SIG-M5 (cell line): ENCODE measurements at places on chromosomes 2 and 18.

GRCh38 chr2:61753512-61753911 lies 100.3 kb downstream of the FAM161A start:
- DNase-seq: no peak

DNA sequence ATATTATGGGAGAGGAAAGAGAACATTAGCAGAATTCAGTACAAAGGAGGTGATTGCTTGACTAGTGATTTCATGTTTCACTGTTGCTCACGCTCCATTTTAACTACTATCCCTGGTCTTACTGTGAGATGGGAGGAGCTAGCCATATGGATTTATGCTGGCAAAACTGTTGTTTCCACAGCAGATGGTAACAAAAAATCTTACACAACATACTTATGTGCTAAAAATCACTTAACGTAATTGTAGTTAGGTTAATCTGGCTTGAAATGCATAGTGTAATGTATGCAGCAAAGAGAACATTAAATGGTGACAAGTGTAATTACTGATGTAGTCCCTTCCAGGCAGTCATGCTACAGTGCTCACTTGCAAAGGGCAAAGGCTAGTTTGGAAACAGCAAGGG lies 155.6 kb upstream of the LYPD1 start:
- DNase-seq: no peak

DNA sequence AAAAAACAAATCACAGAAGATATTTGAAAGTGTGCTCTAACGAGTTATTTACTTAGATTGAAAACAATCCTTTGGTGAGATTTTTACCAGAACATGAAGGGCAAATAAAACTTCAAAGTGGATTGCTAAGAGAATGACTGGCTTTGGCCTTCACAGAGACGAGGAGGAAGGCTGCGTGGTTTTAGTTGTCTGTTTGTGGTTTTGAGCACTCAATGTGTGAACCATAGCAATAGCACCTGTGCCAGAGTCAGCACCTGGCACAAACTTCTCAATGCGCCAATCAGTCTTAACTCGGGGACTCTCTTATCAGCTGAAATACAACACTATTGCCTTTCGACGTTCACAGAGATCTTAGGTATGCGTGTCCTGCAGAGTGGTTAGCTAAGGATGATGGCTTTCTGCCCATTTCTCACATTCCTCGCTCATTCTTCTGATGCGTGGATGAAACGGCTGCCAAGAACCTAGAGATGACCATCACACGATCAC lies 70.0 kb downstream of the MBP start:
- no peak for DNase-seq

GRCh38 chr2:153509133-153509532 lies 30.6 kb upstream of the RPRM start:
- DNase-seq: no peak

- no peak for DNase-seq
Observed at GRCh38 chr18:75418293-75419005, 9.1 kb downstream of the SMIM21 start.

- DNase-seq: no peak
Observed at GRCh38 chr2:27162151-27163121, 13.6 kb downstream of the TCF23 start.

DNA sequence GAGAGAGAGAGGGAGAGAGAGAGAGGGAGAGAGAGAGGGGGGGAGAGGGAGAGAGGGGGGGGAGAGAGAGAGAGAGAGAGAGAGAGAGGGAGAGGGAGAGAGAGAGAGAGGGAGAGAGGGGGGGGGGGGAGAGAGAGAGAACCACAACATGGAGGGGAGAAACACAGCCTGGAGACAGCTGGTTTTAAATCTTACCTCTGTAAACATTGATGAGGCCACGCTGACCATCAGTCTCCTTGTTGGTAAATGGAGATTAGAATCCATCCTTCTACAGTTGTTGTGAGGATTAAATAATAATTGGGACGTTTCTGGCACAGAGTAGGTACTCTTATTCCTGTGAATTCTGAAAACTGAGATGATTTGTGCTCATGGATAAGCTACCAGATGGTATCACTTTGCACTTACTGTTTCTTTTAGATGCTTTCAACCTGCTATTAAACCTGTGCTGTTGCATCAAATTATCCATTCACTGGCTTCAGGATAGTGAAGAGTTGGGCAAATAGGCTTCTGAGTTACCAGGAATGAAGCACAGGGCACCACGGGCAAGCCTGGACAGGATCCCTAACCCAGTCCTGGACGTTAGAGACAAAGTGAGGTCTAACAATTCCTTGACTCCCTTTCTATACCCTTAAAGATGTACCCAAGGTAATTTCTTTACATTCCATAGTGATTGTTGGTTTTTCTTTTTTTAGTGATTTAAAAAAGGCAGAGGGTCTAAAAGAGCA lies 318.1 kb downstream of the ZNF521 start:
- DNase-seq: no peak

GRCh38 chr18:49075681-49076080 lies 124.9 kb upstream of the SMAD7 start:
- no peak for DNase-seq

- DNase-seq: no peak
Observed at GRCh38 chr2:86510436-86510933, 52.8 kb downstream of the CHMP3 start.

- peak; percentile 95 for DNase-seq
Observed at GRCh38 chr2:134917888-134918525, 615 bp upstream of the CCNT2 start.

GRCh38 chr18:72181241-72181764 lies 362.8 kb downstream of the CBLN2 start:
- no peak for DNase-seq

DNA sequence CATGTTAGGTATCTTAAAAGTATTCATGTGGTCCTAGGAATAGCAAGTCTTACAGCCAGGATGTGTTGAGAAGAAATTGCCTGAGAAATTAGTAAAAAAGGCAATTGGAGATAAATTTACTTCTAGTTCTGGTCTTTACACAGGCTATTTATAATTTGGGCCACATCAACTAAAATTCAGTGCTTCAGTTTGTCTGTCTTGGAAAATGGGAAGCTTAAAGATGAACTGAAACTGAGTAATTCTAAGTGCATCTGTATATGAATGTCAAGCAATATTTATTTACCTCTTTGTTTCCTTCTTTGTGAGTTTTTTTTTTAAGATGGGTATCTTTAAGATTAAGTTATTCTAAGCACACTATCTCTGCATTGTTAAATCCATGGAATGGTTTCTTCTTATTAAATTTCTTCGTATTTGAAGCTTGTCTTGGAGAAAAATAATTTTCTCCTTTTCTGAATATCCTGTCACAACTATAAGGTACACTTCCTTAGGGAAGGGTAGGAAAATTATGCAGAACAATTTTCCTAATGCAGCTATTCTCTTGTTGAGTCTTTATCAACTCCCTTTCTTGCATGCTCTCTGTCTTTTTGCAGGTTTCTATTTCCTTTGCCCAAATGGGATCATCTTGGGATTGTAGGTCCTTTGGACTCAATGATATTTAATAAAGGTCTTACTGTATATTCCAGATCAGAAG lies 39.7 kb upstream of the MMADHC start:
- DNase-seq: no peak

GRCh38 chr2:12700989-12701388 lies 15.7 kb upstream of the TRIB2 start:
- no peak for DNase-seq

DNA sequence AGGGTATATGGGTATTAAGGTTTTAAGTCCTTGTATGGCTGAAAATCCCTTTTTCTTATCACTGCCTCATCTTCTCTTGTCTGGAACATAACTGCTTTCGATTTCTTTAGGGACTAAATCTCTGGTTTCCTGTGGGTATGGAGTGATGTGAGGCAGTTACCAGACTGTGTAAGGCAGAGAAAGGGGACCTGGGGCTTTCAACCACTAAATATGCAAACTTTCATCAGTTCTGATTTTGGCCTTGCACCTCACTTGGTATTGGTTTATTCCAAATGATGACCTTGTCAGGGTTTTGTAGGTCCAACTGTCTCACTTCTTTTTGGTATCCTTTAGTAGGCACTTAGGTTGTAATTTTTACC lies 9.3 kb downstream of the MAP4K4 start:
- no peak for DNase-seq

- no peak for DNase-seq
Observed at GRCh38 chr18:21853016-21853415, 112.4 kb downstream of the MIB1 start.

GRCh38 chr2:7417845-7418742 lies 500.9 kb downstream of the RNF144A start:
- DNase-seq: no peak

GRCh38 chr2:68951899-68952298 lies 794 bp downstream of the GKN2 start:
- no peak for DNase-seq
